ENCODE measurements at places on chromosomes 6 and 20.

DNA sequence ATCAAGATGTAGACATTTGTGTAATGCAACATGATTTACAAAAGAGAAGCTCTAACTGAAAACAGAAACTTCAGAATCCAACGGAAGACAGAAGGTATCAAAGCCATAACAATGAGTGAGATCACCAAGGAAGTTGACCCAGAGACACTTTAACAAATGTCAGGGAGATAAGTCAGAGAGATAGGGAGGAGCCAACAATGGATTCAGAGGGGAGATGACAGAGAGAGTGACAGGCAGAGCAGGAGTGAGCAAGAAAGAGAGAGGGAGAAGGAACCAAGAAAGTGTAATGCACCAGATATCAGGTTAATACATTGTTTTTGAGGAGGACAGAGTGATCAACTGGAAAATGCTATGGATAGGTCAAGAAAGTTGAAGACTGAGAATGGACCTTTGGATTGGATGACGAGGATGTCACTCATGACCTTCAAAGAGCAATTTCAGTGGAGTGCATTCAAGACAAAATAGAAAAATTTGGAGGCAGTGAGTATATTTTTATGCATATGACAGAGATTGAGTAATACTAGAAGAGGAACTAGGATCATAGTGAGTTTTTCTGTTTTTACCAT lies 86.6 kb downstream of the TRDN start:
- no peak for DNase-seq

GRCh38 chr6:26592649-26593048 lies 4.1 kb upstream of the ABT1 start:
- no peak for DNase-seq

DNA sequence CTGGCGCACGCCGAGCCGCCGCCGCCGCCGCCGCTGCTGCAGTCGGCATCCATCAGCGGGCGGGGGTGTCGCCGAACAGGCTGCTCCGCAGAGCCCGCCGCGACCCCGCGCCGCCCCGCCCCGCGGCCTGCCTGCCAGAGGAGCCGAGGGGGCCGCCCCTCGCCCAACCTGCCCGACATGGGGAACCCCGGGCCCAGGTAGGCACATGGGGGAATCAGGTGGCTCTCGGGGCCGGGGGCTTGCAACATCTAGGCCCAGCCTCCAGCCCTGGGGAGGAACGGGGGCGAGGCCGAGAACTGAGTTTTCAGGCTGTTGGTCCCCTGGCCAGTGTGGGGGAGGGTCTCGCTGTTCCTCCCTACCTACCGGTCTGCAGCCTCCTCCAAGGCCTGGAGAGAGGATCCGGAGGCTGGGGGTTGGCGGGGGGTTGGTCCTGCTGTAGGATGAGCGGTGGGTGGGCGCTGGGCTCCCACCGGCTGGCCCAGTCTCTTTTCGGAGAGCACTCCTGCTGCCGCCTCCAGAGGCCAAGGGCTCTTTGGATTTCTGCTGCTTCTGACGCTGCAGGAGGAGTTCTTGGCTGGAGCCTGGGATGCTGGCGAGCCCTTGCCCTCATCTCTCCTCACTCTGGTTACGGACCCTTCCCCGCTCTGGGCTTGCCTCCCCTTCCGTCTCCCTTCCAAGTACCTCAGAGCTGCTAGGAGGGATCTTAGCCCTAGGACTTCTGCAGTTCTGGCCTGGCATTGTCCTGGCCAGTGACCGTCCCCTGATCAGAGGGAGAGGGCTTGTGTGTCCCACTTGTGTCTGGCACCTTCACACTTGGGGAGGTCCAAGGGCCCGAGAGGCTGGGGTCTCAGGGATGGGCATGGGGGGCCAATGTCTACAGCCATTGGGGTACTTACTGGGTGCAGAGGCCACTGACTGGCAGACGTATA lies at the start of gene EPB41L1:
TSS of gene EPB41L1 (plus strand) at position 41 of the 929 bp plus-strand sequence. CDS start 19,038 bp downstream, outside the sequence.
- no peak for DNase-seq

DNA sequence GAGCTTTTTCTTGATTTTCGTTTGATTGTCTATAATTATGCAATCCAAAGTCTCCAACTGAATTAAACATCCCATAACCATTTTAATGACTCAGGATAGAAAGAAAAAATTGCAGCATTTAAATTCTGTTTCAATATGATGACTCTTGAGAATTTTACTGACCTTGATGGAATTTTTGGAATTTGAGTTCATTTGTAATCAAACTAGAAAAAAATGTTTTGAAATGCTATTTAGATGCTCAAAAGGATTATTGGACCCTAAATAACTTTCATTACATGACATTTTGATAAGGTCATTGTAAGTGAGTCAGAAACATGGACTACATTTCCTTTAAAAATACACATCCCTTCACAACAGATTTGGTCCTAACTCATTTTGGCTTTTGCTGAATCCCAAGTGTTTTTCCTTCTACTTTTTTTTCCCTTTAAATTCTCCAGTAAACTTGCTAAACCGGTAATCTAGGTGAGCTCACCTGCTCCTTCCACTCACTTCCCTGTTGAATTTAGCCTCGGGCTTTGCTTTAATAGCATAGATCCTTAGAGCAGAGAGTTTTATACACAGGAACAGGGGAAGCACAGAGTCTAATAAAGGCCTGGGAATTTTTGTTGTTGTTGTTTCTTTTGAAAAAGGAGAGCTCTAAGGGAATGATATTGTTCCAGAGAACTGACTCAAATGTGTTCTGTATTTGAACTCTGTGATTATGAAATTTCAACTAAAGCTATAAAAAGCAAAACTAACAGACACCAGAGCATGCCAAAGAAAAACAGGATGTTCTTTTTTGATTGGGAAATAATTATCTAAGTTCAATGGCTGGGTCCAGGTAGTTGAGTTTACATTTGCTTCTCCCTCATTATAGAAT lies 1088.2 kb upstream of the CITED2 start:
- DNase-seq = no peak

GRCh38 chr6:12233693-12234571 lies 56.2 kb upstream of the EDN1 start:
- DNase-seq = no peak

Measured in stimulated activated CD8-positive, alpha-beta memory T cell treated with anti-CD3 and anti-CD28 coated beads, Interleukin-15, amount 100 ng/mL, for 24 hours (primary cell).